ENCODE measurements at places on chromosomes 2 and 18.

- DNase-seq, result no peak
Observed at GRCh38 chr18:59428018-59428417, 69.0 kb upstream of the LMAN1 start.

GRCh38 chr2:226320076-226320948 lies 479.3 kb downstream of the IRS1 start:
- no peak for DNase-seq

GRCh38 chr2:6381326-6381725 lies 484.4 kb downstream of the CMPK2 start:
- no peak for DNase-seq

DNA sequence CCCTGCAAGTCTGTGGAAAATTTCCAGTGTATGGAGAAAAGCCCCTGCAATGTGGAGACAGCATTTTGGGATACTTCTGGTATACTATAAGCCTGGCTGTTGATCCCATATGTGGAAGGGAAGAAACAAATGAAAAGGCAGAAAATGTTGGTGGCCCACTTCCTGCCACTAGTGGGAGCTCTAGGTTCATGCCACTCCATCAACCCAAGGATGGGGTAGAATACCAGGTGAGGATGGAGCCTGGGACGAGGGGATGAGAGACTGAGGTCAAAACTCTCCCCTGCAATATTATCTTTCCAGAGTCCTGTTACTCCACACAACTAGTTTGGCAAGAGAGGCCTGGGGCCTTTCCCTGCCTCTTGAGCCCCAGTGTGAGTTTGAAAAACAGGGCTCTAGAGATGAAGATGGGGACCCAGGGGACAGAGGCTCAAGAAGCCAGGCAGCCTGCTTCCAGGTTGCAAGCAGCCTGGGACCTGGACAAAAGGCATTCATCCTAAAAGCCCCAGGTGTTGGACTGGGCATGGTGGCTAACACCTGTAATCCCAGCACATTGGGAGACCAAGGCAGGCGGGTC lies 31.9 kb downstream of the BMP10 start:
- DNase-seq, result peak; percentile 32

DNA sequence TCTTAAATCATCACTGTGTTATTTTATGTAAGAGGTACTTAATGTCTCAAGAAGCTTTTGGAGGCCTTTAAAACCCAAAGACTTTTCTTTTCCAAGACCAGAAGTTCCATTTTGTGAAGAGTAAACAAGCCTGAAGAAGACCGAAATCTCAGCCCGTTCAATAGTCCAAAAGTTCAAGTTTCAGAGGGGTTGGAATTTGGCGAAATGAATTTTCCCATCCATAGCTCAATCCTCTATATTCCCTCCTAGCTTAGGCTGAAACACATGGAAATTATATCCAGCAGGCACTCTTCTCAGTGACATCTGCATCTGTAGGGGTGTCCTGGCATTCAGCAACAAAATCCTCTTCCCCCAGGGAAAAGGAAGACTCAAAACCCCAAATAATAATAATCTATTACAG lies 344.6 kb downstream of the ARHGAP15 start:
- DNase-seq, result no peak

GRCh38 chr2:169287666-169288065 lies 74.7 kb downstream of the LRP2 start:
- DNase-seq, result no peak

GRCh38 chr2:177984749-177985148 lies 87.8 kb downstream of the PDE11A start:
- DNase-seq, result no peak

DNA sequence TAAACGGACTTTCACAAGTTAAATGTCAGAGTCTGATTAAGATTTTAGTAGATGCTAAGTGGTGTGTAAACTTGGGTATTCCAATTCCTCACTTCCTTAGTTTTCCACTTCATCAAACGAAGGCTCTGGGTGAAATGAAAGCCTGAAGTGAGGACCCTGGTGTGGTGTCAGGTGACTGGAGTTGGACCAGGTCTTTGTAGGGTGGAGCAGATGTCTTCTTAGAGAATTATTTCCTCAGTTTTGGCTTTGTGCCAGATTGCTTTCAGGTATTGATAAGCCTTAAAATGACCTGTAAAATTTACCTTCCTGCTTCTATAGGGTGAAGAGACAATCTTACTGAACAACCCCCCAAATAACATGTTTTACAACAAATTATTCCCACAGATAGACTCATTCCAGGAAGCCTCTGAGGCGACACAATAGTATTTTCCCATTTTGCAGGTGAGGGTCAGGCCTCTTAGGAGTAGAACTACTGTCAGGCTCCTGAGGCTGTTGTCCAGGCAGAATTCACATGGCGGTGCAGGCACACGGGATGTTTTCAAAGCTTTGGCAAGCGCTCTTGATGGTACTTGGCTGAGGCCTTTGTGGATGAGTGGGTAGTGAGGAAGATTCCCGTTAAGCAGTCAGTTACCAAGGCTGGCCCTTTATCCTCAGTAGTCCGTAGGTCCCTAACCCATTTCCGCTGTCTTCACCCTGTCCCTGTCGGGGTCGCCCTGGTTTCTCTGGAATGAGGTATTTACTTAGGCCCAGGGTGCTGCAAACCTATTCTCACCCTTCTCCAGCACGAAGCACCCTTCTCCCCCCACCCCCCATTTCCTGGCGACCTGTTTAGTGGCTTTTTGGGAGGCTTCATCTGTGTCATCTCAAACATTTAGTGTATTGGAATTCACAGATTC lies 6.6 kb downstream of the RPS7 start:
- DNase-seq, result no peak

DNA sequence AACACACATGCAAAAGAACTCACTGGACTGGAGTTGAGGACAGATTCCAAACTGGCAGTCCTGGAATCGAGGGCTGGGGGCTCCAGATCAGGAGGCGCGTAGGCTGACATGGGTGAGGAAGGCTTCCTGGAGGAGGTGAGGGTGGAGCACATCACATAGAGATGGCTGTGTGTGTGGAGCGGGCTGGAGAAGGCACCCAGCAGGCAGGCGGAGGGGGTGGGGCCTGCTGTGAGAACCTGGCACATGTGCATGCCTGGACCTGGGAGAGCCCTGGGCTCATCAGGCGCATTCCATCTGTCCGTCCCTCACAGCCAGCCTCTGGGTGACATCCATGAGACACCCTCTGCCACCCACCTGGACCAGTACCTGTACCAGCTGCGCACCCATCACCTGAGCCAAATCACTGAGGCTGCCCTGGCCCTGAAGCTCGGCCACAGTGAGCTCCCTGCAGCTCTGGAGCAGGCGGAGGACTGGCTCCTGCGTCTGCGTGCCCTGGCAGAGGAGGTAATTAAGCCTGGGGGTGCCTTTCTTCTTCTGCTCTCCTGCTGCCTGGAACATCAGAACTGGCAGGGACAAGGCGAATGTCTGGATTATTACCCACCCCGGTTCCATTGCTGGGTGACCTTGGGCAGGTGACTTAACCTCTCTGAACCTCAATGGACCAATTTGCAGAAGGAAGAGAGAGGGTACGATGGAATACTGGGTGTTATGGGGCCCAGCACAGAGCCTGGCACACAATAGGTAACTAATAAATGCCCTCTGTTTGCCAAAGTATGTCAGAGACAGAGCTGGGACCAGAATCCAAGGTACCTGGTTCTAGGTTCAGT lies 108.3 kb downstream of the DYSF start:
- DNase-seq, result no peak

- DNase-seq, result no peak
Observed at GRCh38 chr2:139099721-139100120, 319.5 kb upstream of the NXPH2 start.

DNA sequence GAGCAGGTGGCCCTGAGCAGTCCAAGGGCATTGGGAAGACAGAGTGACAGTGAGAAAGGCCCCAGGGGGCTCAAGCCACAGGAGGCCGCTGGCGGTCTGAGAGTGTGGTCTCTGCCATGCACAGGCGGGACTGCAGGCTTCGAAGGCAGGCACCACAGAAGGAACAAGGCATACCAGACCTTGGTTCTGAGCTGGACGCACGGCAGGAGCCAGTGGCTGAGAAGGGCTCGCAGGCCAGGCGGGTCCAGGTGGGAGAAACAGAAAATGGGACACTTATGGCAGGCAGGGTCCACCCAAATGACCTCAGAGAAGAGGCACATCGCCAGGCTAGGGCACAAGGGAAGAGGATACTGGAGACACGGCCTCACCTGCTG lies 14.9 kb downstream of the HJURP start:
- no peak for DNase-seq

DNA sequence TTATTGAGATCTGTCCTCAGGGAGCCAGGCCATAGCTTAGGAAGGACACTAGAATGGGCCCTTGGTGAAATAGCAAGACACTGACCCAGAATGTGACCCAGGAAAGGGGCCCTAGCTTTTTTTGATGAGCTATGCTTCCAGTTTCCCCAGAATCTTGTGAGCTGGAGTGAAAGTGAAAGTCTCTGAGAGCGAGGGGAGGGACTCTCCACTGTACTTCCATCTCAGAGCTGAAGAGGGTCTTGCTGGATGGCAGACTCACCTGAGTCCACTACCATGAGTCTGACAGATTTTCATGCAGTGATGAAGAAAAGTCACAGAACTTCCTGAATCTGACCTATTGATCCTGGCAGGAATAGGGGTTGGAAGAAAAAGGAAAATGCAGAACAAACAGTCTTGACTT lies 3.1 kb downstream of the ARHGAP25 start:
- peak; percentile 53 for DNase-seq

GRCh38 chr18:63879709-63880108 lies 7.8 kb upstream of the SERPINB2 start:
- peak; percentile 63 for DNase-seq

- DNase-seq, result no peak
Observed at GRCh38 chr2:228545041-228545747, 363.7 kb upstream of the SPHKAP start.

GRCh38 chr2:11744631-11745394 lies 1.6 kb upstream of the LPIN1 start:
- peak; percentile 6 for DNase-seq

- DNase-seq, result no peak
Observed at GRCh38 chr2:120927265-120927628, 191.6 kb downstream of the GLI2 start.

DNA sequence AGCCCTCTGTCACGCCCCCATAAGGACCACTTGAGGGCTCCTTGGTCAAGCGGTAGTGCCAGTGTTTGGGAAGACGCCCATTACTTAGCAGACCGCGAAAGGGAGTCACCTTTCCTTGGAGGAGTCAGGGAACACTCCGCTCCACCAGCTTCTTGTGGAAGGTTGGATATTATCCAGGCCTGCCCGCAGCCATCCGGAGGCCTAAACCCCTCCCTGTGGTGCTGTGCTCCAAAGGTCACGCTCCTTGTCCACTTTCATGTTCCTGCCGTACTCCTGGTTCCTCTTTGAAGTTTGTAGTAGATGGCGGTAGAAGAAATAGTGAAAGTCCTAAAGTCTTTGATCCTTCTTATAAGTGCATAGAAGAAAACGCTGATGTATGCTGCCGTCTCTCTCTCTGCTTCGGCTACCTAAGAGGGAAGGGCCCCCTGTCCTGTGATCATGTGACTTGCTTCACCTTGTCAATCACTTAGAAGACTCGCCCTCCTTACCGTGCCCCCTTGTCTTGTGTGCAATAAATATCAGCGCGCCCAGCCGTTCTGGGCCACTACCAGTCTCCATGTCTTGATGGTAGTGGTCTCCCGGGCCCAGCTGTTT lies 1.7 kb upstream of the CATIP start:
- DNase-seq, result no peak

DNA sequence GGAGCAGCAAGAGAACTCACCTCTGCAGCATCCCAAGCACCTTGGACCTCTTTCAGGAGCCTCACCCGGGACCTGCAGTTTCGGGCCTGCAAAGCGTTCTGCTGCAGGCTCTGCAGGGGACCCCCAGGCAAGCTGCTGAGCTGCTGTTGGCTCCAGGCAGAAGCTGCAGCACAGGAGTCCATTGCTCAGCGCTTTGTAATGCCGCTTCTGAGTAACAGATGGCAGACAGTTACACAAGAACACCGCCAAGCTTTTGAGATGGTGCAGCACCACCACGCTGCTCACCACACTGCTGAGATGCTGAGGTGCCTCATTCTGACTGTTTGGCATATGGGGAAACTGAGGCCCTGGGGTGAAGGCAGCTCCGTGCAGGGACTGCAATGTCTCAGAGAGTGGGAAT lies 1.9 kb upstream of the GALNT14 start:
- DNase-seq, result no peak

- DNase-seq, result no peak
Observed at GRCh38 chr2:133568172-133568571, at the start of gene NCKAP5. NCKAP5 (minus strand) TSS chr2:133568463; CDS start chr2:133517526, 50,937 bp downstream.

DNA sequence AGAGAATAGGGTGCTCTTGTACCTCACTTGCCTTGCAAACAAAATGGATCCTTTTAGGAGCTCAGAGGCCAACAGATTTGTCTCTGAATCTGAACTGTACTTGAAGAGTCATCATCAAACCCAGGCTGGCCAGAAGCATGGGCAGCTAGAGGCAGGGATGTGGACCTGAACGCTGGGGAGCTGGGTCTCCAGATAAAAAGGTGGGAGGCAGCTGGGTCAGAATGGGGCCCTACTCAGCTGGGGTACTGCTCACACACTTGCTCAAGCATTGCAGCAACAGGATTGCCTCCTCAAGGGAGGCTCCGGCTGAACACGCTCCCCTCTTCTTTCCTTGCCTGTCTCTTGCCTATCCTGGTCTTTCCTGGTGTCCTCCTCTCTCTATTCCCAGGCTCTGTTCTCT lies 57.3 kb upstream of the SIX3 start:
- no peak for DNase-seq

DNA sequence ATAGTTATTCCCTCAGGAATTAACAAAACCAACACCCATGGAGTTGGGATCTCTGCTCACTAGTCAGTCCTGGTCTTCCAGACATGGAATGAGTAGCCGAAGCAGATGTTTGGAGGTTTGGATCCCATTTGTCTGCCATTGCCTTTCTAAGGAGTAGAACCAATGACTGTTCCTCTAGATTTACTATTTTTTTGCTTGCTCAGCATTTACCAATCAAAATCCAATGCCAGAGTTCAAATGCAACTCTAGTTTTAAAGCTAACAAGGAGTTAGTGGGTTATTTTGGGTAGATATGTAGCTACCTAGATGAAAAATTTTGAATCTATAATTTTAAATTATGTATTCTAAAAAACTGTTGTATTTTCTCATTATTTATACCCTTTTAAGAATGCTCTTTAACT lies 62.6 kb downstream of the MALT1 start:
- no peak for DNase-seq

DNA sequence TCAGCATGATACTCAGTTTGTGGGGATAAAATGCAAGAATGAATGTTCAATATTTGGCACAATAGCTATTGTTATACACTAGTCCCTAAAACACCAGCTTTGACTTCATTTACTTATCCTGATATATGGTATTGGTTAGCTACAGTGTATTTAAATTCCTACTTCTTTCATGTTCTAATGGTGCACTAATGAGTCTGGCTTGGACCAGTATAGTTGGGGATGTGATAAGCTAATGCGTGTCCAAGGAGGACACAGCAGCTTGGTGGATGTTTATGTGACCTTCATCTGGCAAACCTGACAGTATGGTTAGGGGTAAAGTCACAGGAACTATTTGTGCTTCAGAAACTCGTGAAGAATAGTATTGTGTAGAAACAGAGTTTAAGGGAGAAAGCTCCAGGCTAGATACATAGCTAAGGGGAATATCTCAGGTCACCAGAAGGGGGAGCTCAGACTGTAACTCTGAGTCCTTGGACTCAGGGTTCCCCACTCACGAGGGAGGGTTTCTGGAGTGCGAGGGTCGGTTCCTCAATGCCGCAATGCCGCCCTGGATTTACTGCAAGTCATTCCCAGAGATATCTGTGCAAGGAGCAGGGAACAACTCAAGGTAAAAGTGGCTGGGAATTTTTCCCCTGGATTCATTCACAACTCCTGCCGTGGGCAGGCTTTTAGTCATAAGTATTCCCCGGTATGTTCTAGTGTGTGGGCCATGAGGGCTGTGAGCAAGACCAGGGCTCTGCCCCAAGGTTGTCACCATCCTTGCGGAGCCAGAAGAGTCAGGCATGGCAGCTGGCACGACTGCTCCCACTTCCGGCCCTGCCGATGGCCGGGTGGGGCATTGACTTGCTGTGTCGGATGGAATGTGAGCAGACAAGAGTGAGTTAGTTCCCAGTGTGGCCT lies 14.5 kb downstream of the IL1R2 start:
- DNase-seq, result peak; percentile 59

All from MV-4-11 (cell line).